ENCODE measurements at places on chromosomes 1 and 21.

DNA sequence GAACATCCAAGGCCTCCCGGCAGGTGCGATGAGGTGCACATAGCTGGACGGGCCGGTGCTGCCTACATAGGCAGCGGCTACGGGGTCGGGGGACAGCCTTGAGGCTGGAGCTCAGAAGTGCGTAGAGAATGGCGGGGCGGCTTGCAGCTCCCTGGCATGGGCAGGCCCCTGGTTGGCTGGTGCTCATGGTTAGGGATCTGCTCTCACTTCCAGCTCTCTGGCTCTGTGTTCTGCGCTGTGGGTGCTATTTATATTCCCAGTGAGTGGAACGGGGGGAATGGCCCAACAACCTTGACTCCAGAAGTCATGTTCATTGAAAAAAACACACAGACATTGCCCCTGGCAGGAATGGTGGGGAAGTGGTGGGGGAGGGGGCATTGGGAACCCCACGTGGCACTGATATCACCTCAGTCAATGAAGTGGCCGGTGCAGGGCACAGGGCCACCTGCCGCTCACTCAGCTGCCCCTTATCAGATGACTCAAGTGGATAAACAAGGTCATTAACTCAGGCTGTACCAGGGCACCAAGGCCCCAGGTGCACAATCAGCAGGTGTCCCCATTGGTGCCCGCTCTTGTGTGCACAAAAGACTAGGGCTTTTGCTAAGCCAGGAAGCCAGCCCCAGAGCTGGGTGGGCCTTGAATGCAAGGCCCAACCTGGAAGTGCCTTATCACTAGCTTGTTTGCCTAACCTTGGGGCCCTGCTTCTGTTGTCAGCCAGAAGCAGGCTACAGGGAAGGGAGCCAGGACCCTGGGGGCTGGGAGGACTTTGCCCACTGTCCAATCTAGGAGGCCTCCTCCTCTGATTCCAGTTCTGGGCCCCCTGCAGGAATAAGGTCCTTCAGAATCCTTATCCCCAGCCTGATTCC lies at the start of gene NR0B2:
Gene NR0B2 (minus strand): TSS at position 222 of the 866 bp plus-strand sequence. CDS start 35 bp downstream, at position 187.
- no peak for DNase-seq

- DNase-seq, result no peak
These were observed 187.6 kb downstream of the RHOU start for GRCh38 chr1:228922722-228923376.

- DNase-seq, result no peak
These were observed 402.3 kb downstream of the PTBP2 start for GRCh38 chr1:97123717-97124431.

DNA sequence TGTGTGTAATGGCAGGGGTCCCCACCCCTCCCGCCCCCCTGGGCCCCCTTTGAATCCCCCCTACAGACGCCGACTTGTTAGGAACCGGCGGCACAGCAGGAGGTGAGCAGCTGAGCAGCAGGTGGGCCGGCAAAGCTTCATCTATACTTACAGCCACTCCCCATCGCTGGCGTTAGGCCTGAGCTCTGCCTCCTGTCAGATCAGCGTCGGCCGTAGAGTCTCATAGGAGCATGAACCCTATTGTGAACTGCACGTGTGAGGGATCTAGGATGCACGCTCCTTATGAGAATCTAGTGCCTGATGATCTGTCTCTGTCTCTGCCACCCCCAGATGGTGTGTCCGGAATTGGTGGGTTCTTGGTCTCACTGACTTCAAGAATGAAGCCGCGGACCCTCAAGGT lies 14.9 kb upstream of the VPS26C start:
- DNase-seq, result no peak

GRCh38 chr1:14924455-14925331 lies 228.9 kb upstream of the TMEM51 start:
- DNase-seq, result no peak

- no peak for DNase-seq
These were observed 664.4 kb downstream of the MATN1 start for GRCh38 chr1:30058970-30059369.

- no peak for DNase-seq
These were observed 134.0 kb upstream of the MAGI3 start for GRCh38 chr1:113256348-113256729.

- DNase-seq, result no peak
These were observed 19.5 kb downstream of the MCM3AP start for GRCh38 chr21:46265736-46266525.

- DNase-seq, result no peak
These were observed 61.9 kb downstream of the ST6GALNAC5 start for GRCh38 chr1:76929136-76929535.

GRCh38 chr1:222223010-222223409 lies 324.9 kb downstream of the HHIPL2 start:
- DNase-seq, result no peak

- no peak for DNase-seq
These were observed 80.9 kb upstream of the LBR start for GRCh38 chr1:225508538-225509375.

DNA sequence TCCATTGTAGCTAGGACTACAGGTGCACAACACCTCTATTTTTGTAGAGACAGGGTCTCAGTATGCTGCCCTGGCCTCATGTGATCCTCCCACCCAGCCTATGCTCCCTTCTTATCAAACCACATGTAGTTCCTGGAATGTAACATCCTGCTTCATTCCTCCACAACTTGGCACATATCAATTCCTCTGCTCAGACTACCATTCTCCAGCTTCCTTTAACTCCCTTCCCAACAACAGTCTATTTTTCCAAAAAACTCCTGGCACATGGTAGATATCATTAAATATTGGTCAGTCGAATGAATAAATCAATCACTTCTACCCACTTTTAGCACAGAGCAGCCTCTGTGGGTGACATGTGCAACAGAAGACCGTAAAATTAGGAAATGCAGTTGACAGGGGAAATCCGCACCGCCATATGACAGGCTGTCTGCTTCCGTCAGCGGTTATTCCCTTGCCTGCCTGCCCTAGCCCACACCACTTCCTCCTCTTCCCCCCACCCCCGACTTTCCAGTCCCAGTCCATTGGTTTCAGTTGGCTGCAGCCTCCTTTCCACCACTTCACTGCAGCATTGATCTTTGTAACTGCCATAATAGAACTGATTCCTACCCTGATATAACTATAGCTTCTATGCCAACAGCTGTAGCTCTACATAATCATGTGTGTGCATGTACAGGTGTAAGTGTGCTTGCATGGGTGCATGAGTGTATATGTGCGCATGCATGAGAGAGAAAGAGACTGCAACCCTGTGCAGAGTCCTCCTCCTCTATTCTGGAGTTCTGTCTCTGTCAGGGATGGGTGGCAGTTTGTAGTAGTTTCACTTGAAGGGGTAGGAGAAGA lies 6.8 kb upstream of the AKR1A1 start:
- DNase-seq, result peak; percentile 29

GRCh38 chr1:235998812-235999211 lies 66.1 kb downstream of the NID1 start:
- DNase-seq, result peak; percentile 16

- no peak for DNase-seq
These were observed 26.6 kb downstream of the TENT5C start for GRCh38 chr1:117632269-117633067.

GRCh38 chr1:165056914-165057313 lies 299.6 kb downstream of the LMX1A start:
- DNase-seq, result no peak

- no peak for DNase-seq
These were observed 61.1 kb upstream of the DMRTB1 start for GRCh38 chr1:53398091-53398490.

DNA sequence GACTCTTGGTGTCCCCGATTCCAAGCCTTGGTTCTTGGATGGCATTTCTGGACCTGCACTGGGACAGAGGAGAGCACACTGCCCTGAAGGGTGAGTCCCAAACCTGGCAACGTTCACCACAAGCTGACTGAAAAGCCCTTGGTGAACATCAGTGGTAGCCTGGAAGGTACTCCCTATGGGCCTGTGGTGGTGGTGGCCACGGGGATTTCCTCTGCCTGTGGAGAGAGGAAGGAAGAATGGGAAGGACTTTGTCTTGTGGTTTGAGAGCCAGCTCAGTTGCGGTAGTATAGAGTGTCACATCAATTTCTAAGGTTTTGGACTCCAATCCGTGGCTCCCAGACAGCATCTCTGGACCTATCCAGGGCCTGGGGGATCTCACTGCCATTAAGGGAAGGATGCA lies 50.7 kb downstream of the DNAH14 start:
- DNase-seq, result no peak

DNA sequence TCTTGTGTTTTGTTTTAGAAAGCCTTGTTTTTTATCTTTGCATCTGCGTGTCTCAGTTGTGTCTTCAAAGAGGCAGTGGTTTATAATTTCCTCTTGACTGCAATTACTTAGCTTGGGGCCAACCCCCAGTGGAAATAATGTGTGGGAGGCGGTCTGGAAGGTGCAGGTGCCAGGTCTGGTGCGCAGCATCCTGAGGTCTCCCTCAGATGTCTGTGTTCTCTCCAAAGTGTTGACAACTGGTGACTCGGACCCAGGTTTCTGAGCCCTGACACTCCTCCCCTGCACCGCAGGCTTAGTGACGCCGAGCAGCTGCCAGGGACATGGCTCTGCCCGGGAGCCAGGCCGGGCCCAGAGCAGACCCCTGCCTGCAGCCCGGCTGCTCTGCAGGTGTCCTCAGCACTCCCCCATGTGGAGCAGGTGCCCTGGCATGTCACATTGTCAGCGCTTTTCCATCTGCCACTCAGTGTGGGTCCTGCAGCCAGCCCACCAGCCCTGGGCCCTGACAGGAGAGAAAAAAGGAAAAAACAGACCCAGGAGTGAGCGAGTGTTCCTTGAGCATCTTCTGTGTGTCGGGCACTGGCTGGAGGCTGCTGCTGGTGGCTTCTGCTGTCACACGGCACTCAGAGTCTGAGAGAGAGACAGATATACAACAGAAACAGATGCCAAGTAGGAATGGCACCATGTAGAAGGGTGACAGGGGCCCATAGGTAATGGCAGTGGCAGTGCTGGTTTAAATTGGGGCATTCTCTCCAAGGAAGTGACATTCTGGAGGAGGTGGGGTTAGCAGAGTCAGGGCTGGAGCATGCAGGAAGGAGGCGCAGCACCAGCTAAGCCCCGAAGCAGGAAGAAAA lies 24.8 kb upstream of the SELENON start:
- DNase-seq, result peak; percentile 66

DNA sequence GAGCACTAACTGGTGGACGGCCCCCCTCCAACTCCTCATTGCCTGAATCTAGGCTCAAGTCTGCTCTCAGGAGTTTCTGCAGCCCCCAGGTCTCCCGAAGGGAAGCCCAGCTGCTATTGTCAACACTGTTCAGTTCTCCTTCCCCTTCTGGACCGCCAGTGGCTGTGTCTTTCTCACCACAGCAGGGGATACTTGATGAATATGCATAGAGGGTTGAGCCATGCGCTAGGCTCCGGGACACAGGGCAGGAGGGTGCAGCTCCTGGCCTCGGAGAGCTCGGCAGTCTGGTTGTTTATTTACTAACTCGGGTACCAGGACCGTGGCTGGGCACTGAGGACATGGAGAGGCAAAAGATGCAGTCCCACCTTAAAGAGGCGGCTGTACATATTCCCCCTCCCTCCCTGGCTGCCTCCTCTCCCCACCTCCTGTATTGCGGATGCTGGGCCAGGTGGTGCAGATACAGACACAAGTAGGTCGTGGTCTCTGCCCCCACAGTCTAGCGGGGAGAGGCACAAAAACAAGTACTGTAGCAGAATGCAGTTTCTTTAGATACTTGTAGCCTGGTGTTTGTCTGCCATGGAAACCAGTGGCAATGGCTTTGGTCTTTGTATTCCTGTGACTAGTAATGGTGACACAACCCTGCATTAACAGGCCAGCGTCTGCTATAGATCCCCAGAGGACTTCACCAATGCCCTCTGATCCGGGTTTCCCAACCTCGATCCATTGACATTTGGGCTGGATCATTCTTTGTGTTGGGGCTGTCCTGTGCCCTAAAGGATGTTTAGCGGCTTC lies 26.2 kb downstream of the ARHGEF10L start:
- DNase-seq, result no peak

- DNase-seq, result no peak
These were observed 28.0 kb downstream of the ODR4 start for GRCh38 chr1:186403632-186404031.

GRCh38 chr1:167469280-167469965 lies 48.9 kb downstream of the CD247 start:
- no peak for DNase-seq

DNA sequence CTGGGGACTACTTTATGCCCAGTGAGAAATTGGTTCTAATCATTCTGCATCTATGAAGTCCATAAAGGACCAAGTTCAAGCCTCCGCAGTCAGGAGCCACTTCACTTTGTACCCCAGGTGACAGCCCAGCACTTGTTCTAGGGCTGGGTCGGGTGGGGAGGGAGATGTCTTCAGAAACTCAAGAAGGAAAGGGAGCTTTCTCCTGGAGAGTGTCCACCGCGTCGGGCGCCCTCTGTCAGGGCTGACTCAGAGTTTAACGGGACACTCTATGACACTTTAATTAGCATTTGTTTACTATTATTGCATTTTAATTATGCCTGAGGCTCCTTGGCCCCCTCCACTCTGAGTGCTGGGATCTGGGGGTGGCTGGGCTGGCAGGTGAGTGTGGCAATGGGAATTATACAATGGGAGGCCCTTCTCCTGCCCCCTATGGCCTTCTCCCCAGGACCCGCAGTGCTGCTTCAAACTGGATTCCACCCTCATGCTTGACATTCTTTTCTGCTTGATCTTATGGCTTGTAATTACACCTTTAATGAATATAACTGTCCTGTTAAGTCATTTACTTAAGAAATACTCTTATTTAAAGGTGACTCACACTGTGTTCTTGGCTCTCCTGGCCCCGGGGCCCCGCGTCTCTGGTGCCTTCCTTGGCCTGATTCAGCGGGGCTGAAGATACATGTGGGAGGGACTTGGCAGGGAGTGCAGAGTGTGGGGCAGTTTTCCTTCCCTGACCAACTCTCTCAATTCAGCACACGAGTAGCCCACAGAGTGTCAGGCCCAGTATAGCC lies 136.6 kb downstream of the PLXNA2 start:
- DNase-seq, result no peak

- no peak for DNase-seq
These were observed 20.1 kb downstream of the FAAP20 start for GRCh38 chr1:2174348-2175054.

DNA sequence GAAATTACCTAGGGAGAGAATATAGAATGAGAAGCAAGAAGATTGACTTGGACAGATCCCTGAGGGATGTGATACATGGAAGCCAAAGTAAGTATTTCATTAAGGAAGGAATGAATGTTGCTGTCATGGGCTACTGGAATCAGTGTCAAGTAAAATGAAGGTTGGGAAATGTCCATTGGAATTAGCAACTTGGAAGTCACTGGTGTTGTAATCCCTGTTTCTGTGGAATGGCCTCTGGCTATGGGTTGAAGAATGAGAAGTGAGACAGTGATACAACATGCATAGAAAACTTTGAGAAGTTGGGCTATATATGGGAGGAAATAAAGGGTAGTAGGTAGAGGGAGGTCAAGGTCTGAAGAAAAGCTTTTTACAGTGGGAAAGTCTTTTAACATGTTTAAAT lies 54.7 kb downstream of the CCDC18 start:
- DNase-seq, result no peak

- DNase-seq, result no peak
These were observed 2.7 kb downstream of the AKR7A2 start for GRCh38 chr1:19309123-19309813.

DNA sequence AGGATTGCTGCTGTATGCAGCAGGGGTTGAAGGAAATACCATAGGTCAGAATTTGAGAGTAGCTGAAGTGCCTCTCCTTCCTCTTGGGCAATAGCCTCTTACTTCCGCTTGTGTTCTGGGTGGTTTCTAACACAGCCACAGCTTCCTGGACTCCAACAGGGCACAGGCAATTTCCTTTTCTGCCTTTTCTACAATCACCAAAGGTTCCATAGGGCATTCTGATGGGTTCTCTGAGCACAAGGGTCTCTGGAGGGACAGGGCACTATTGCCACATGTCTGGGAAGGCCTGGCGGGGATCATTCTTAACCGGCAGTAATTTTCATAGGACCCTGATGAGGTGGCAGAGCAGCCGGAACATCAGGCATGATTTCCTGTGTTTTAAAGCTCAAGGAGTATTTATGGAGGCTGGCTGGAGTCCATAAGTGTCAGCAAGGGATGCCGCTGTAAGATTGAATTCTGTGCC lies 5.5 kb upstream of the AGTRAP start:
- DNase-seq, result no peak
